ENCODE measurements at places on chromosomes 7 and 10.

DNA sequence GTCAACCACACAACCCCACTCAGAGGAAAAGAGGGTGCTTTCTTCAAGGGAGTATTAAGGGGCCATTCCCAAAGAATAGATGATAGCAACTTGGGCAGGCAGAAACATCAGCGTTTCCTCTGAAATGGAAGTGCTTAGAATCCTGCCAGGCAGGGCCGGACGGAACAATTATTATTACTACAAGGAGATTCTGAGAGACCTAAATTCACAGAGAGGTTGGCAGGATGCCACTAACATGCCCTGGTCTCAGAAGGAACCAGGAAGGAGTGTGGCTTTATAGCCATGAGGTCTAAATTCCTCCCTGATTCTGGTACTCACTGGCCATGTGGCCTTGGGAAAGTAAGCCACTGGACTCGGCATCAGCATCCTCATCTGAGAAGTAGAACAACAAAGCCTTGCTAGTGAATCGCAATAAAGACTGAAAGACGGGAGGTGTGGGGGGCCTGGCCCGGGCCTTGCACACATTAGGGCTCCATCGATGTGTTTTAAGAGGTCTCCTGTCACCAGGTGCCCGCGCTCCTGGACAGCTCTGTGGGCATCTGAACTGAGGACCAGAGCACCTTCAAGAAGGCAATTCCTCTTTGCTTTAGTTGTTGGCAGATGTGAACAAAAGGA is 131.5 kb downstream of the OAT start:
- DNase-seq = peak; percentile 42

- no peak for DNase-seq
Observed at GRCh38 chr7:50197549-50197948, 104.5 kb upstream of the ZPBP start.

- DNase-seq = peak; percentile 74
Observed at GRCh38 chr7:699476-700170, 26.9 kb upstream of the DNAAF5 start.

- peak; percentile 31 for DNase-seq
Observed at GRCh38 chr10:78288663-78289062, 255.0 kb downstream of the RPS24 start.

- no peak for DNase-seq
Observed at GRCh38 chr10:102900006-102900405, 18.1 kb upstream of the CNNM2 start.

DNA sequence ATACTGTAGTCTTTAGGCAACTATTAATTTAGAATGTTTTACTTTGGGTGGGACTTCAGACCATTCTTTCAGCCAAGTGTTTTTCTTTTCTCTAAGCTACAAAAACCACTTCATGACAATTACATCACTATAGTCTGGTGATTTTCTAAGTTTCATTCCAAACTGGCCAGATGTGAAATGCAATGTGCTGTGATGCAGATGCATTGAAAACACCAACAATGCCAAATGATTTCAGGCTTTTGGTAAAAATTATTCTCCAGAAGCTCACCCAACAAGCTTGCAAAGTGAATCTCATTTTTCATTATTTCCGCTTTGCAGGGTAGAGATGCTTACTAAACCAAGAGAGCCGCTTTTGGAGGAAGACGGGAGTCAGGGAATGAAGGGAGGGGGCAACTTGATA is 118.4 kb upstream of the ANK3 start:
- DNase-seq = no peak

GRCh38 chr10:105770524-105771212 is 1129.6 kb downstream of the SORCS3 start:
- no peak for DNase-seq

GRCh38 chr7:73606801-73607691 is 17.3 kb downstream of the MLXIPL start:
- DNase-seq = peak; percentile 91

GRCh38 chr7:154840086-154840485 is 162.8 kb downstream of the PAXIP1 start:
- no peak for DNase-seq

DNA sequence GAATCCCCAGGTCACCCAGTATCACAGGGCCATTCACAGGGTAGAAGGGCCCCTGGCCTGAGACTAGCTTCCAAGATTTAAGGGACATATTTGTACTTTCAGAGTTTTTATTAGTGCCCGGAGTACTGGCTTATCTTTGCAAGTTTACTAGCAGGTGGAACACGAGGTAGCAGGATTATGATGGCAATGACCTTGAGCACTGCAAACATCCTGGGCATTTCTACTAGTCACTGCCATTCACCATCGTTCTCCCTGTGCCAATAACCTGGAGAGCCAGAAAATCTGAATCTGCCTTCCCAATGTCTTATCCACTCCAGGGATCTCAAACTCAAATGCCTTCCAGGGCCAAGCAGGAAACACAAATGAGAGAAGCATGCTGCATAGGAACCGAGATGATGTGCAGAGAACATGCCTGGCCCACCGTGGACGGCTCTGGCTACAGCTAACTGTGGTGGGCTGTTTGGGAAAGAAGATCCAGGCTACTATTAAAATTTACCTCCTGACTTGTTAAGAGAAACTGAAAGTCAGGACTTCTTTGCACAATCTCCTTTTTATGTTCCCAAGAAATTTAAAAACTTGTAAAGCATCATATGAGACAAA is 16.7 kb downstream of the FAM53B start:
- peak; percentile 65 for DNase-seq

DNA sequence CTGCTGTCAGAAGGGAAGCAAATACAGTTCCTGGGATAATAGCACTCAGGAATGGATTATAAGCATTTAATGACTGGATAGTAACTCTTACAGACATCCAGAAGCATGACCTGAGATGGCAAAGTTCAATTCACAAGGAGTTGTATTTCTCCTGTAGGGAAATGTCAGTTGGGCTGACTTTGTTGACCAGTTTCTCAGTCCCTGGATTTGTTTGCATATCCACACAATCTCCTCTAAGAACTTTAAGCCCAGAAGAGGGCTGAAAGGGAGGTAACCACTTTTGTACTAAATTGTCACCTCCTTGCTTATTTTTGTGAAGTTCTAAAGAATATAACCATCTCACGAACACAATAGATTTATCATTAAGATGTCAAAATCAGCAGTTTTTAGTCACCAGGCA is 140.3 kb downstream of the SEMA3D start:
- DNase-seq = no peak

DNA sequence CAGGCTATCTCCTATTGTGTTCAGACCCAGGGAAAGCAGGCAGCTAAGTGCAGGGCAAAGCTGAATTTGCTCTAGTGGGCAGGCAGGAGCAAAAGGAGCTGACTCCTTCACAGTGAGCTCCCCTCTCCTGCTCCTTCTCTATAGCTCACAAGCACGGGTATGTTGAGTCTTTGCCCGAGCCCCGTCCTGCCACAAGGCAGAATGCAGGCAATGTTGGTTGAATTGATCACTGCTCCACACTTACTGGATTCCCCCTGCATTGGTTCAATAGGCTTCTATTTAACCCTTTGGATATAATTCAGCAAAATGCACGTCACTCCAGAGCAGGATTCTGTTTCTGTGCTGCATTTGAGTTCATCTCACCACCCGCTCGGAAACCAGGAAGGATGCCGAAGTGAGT is 16.2 kb upstream of the C10orf90 start:
- no peak for DNase-seq

All from spleen (tissue), 13 donors.